ENCODE measurements at places on chromosomes 4 and X.
A peak's percentile ranks its signal among the peaks of the same experiment; 100 is the strongest.

DNA sequence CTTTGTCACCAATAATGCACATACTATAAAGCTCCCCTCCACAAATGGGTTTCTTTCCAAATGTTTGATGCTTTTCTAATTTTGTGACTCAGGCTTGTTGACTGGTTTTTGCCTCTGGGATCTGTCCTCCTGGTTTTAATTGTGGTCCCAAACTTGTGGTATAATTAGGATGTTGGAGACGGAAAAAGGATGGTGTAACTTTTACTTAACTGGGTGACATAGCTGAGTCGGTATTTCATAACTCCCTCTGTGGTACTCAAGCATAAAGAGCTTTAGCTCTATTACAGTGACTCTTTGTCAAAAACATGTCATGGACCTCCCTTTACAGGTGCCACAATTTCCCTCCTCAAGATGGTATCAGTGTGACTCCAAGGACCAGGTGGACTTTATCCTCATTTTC is 119.7 kb upstream of the RBPJ start:
- no peak for DNase-seq

GRCh38 chr4:182382941-182383340 is 139.7 kb downstream of the TENM3 start:
- DNase-seq = no peak

DNA sequence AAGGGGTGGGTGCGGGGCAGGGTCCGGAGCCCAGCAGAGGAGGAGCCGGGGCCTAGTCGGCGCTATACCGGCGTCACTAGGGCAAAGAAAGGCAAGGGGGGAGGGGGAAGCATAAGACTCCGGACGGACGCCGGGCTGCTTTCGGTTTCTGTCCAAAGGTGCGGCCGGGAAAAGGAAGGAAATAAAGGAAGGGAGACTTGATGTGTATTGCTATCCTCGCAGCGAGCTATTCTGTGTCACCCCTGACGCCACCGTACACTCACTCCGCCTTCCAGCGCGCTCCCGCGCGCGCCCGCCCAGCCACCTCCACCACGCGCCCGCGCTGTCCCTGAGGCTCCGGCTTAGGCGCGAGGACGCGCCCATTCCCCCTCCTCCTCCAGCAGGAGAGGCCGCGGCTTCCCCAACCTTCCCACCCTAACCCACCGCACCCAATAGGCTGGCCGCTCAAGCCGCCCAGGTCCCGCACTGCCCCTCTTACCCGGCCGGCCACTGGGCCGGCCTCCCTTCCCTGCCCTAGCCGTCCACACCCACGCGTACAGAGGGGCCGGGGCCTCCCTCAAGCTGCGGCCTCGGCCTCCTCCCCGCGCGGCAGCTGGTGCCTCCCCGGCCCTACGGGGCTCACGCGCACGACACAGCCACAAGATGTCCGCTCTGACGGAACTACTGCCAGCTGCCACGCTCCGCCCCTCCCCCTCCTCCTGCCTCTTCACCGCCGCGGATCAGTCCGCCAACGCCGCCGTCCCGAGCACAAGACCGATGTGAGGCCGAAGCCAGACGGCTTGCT is at the start of gene UBE2D3:
Gene UBE2D3 (minus strand): TSS at position 662 of the 784 bp plus-strand sequence. CDS start 1,043 bp downstream, outside the sequence.
- DNase-seq = peak; percentile 92

DNA sequence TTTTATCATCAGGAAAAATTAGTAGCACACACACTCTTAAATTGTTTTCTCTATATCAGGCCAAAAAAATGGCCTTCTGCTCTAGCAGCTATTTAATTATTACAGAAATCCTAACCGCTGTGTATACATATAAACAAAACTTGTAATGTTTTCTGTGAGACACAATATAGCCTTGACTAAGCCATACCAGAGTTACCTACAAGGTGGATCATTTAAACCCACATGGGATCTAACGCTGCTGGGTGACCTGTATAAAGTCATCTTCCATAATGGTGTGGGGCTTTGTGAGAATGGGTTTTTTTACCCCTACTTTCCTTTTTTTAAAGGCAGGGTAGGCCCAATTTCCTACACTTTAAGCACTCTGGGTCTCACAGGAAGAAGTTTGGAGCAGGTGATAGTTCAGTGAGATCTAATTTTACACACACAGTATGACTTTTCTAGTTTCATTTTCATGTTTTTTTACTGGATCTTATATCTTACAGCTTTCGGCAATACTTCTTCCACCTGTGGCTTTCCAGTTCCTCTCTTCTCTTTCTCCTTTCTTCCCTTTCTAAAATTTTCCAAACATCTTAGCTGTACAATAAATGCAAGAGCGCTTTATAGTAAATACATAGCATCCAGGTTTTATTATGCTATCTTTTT is 66.9 kb upstream of the MMAA start:
- no peak for DNase-seq

DNA sequence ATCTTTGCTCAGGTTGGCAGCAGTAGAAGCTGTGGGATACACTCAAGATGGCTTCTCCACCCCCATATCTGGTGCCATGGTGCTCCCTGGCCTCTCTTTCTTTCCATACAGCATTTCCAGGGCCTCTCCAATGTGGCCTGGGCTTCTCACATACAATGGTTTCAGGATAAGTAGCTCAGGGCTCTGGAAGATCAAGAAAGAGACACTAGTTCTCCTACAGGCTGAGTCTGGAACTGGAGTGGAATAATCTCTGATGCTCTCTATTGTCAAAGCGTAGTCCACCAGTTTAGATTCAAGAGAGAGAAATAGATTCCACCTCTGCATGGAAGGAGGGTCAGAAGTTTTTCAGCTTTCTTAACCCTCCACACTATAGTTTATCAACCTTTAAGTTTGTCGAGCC is 138.2 kb upstream of the AADAT start:
- DNase-seq = no peak

GRCh38 chrX:97547877-97548578 is 664.3 kb downstream of the RPA4 start:
- no peak for DNase-seq

GRCh38 chrX:120731386-120731785 is 101.5 kb upstream of the C1GALT1C1 start:
- DNase-seq = no peak

DNA sequence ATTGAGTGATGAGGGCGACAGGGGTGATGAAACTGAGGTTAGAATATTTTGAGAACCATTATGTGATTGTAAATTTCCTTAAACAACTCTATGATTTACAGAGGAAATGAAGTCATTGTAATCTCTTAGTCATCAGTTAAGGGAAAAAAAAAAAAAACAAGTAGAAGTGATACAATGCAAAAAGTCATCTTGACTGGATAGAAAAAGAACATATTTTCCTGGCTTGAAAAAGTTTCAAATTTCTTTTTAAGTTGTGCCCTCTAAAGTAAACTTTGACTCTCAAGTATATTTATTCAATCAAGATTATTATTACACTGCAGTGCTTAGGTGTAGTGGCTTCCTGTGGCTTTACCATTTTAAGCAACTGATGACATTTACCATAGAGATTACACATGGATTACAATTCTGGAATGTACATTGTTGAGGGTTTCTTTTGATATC is 40.6 kb downstream of the GABRB1 start:
- DNase-seq = no peak

DNA sequence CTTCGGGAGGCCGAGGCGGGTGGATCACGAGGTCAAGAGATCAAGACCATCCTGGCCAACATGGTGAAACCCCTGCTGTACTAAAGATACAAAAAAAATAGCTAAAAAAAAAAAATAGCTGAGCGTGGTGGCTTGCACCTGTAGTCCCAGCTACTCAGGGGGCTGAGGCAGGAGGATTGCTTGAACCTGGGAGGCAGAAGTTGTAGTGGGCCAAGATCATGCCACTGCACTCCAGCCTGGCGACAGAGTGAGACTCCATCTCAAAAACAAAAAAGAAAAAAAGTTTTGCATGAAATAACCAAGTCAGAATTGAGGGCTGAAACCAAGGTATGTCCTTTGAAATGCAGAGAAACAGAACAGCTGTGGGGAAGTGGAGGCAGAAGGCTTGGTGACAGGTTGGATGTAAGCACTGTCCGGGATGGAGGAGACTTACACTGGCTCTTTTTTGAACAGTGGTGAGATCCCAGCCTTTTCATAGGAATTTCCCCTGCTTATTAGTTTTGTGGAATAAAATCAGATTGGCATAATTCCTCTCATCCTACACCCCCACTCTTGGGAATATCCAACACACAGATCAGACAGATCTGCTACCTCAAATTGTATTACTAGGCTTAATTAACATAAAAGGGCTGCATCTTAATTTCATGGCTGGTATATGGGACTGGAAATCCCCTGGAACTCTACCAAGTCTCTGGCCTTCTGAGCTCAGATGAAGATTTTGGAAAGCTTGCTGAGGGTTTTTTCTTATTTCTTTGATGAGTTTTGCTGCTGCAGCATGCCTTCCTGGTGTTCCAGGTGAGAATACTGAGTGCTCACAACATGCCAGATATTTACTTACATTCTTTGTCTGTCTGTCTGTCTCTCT is 18.8 kb upstream of the C4orf36 start:
- no peak for DNase-seq

- no peak for DNase-seq
Observed at GRCh38 chr4:162841753-162842152, 324.9 kb downstream of the NAF1 start.

DNA sequence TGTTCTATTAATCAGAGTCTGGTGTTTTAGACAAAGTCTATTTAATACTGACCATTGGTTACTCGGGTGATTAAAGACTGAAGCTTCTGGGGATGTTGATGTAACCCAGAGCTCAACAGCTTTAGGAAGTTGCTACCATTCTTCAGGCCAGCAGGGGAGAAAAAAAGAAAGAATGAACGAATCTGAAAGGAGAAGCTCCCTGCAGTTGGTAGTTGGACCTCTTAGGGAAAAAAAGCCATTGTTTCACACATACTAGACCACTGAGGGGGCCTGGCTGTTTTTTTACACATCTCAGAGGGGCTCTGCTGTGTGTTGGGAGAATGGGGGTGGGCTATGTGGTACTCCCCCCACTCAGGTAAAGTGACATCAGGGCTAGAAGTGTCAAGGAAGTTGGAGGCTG is 378.9 kb downstream of the KCNIP4 start:
- no peak for DNase-seq

GRCh38 chr4:127622921-127623796 is 9.6 kb upstream of the INTU start:
- no peak for DNase-seq

- no peak for DNase-seq
Observed at GRCh38 chr4:118307643-118308042, 45.2 kb downstream of the PRSS12 start.

GRCh38 chrX:1336948-1337779 is 579 bp downstream of the IL3RA start:
- no peak for DNase-seq

GRCh38 chrX:49858341-49858740 is 20.9 kb upstream of the USP27X start:
- no peak for DNase-seq

GRCh38 chr4:171430495-171430894 is 382.7 kb upstream of the GALNTL6 start:
- DNase-seq = no peak

DNA sequence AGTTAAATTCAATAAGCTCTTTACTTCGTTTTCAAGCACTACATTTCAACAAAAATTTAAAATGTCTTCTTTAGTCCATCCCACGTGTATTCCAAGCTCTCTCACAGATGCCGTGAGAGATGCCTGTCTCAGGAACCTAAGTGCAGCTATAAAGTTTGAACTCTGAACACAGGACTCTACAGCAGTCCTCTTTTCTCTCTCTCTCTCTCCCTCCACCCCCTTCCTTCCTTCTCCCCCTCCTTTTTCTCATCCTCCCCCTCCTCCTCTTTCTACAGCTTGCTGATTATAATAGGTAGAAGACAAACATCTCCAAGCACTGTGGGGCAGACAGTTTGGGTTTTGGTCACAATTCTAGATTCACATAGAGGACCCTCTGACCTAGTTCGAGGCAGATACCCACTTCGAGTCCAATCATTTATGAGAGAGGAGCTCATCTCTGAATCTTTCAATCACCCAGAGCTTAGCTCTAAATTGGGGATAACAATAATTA is 31.5 kb upstream of the DCLK2 start:
- no peak for DNase-seq

DNA sequence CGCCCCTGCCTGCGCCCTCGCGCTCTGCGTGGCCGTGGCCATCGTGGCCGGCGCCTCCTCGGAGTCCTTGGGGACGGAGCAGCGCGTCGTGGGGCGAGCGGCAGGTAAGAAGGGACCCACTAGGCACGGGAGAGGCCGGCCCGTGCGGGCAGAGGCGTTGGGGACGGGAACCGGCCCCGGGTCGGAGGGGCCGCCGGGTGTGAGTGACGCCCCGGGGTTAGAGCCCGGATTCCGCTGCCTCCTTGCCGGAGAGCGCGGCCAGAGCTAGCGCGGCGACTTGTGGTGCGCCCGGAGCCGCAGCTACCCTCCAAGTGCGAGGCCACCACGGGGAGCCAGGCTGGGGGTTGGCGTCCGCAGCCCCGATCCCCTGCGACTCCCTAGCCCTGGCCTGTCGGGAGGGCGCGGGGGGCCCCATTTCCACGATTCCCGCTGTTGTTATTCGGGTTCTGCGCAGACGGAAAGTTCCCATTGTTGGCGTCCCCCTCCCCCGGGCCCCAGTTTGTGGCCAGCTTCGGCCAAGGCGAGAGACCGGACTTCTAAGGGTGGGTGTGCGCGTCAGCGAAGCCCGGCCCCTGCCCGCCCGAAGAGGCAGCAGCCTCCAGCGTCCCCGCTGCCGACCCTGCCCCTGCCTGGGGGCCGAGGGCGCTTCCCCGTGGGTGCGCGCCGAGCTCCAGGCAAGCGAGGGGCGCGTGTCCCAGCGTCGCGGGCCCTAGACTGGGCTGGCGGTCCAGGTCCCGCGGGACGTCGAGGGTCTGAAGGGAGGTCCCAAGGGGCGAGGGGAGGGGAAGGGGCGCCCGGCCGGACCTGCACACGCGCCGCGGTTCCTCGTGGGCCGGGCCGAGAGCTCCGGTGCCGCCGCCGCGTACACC is 1.1 kb downstream of the FGFR3 start:
- DNase-seq = no peak

- no peak for DNase-seq
Observed at GRCh38 chrX:66053414-66053813, 13.5 kb upstream of the VSIG4 start.

DNA sequence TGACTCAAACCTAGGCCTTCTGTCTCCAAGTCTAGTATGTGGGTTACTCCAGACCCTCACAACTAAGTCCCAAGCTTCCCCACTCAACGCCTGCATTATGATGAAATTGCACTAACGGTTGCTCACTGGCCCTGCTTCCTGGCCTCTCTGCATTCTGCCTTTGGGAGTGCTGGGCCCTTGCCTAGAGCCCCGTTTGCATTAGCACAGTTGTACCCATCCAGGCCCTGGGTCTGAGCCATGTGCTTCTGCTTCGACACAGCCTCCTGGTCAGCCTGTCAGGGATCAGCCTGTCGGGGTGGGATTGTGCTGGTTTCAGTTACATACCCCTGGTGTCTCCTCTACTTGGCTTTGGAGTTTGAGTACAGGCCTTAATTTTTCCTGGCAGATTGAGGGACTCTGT is 58.4 kb downstream of the DCUN1D4 start:
- DNase-seq = no peak

GRCh38 chr4:55791666-55792065 is 27.9 kb upstream of the EXOC1L start:
- no peak for DNase-seq

DNA sequence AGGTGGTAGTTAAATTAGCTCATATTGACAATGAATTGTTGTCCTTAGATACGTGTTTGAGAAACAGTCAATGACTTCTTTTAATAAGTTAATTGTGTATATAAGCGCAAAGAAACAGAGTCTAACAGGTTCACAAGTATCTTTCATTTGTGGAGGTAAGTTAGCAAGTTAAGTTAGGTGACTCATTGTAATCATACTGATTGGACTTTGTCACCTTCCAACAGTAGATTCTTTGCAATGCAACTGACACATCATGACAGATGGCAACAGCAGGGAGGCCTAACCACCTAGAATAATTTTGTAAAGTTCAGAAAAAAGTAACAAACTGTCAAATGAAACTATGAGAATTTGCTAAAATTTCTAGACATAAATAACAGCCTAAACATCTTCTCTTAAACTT is 207.6 kb upstream of the PITX2 start:
- DNase-seq = no peak

All from stimulated activated CD8-positive, alpha-beta memory T cell treated with anti-CD3 and anti-CD28 coated beads, Interleukin-4, amount 100 ng/mL, for 1 hour (primary cell).